ENCODE measurements at places on chromosomes 3 and 15. TPM values are rescaled to one million over a fixed set of nuclear protein-coding genes. Genes with fewer than 3 reads are reported as not detected.

- no peak for DNase-seq
These were observed 34.7 kb downstream of the XXYLT1 start for GRCh38 chr3:195236076-195236798.

Gene MLF1
- 6.6 TPM for polyA plus RNA-seq

DNA sequence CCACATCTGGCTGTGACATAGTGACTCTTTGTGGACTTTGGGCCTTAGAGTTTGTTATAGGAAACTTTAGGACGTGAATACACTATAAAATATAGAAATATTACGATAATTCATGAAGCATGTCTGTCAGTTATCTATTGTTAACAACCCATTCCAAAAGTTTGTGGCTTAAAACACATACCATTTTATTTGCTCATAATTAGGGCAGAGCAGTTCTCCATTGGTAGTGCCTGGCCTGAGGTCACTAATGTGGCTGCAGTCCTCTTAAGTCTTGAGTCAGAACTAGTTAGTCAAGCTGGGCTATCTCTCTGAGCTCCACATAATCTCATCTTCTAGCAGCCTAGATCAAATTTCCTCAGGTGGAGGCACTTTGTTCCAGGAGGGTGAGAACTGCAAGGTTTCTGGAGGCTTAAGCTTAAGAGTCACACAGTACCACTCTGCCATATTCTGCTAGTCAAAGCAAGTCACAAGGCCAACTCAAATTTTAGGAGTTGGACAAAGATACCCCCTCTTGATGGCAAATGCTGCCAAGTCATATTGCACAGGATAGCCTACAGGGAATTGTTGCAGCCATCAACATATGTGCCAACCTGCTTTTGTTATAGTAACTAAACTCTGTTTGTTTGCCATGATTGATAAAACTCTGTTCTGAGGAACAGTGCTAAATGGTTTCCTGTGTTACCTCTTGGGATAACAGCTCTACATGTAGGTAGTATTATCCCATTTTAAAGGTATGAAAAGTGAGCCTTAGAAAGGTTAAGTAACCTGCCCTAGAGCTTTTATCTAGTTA is 8.7 kb downstream of the ATXN7 start:
- no peak for DNase-seq

DNA sequence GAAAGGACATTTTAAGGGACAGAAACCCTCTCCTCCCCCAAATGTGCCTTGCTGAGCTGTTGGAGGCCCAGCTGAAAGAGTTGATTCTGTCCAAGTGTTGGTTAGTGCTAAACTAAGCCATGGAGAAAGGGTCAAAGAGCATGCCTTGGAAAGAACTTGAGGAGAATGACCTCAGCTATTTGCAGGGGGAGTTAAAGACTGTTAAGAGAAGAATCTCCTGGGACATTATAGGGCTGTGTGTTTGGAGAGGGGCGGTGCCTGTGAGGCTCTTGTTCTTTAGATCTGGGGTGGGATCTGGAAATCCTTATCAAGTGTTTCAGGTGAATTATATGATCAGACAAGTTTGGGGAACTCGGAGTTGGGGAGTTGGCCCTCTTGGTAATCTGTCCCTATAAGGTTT is 13.0 kb downstream of the FNDC3B start:
- DNase-seq = no peak

- DNase-seq = no peak
These were observed 56.3 kb downstream of the ZNF148 start for GRCh38 chr3:125318871-125319270.

GRCh38 chr3:189945935-189946709 is 174.6 kb downstream of the P3H2 start:
- DNase-seq = no peak

Gene MEGF11
- polyA plus RNA-seq = not detected

Gene CNTN6
- not detected for polyA plus RNA-seq

- DNase-seq = no peak
These were observed 767 bp upstream of the GATA2 start for GRCh38 chr3:128493570-128494366.

- DNase-seq = no peak
These were observed 39.0 kb upstream of the MYO5C start for GRCh38 chr15:52334491-52335160.

All from immature natural killer cell (primary cell).